ENCODE measurements at places on chromosomes 16 and 17.

GRCh38 chr17:14672830-14673229 is 371.9 kb downstream of the HS3ST3B1 start:
- DNase-seq = peak; percentile 83

DNA sequence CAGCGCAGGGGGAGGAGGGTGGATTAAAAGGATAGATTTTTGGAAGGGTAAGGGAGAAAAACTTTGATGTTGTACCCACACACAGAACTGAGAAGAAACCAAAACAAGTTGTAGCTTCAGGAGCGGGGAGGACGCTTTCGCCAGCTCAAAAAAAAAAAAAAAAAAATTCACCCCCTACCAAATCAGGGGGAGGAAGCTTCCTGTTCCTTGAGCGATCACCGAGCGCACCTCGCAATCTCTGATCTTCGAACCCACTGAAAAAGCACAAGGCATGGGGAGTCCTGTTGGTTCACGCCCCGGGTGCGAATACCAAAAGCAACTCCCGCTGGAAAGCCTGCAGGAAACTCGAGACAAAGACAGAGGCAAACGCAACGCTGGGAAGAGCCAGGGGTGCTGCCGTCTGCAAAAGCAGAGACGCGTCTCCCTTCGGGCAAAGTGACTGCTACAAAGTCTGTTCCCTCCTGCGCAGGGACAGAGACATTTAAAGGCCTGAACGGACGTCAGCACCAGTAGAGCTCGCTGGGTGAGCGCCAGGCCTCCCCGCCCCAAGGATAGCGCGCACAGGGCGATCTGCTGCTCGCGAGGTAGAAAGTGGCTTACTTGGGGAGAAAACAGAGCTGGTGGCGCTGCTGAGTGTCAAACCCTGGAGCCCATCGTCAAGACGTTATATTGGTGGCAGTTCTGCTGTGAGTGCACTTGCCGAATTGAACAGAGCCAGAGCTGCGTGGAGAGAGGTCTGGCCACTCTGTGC is 190.4 kb downstream of the USP22 start:
- peak; percentile 14 for DNase-seq

DNA sequence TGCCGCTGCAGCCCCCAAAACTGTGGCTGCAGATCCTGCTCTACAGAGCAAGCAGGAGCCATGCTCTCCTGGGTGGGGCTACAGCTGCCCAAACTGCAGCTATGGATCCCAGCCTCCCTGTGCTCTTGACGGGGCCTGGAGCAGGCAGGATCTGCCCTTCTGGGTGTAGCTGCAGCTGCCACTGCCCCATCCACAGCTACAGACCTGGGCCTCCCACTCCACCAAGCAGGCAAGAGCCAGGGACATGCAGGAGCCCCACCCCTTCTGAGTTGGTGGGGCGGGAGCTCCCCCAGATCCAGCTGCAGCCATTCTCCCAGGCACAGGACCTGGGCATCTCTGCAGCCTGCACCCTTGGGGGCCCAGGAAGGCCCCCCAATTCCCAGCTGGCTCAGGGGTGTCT is 551.2 kb upstream of the CA10 start:
- DNase-seq = no peak

GRCh38 chr16:24729243-24729950 is at the start of gene TNRC6A:
Gene TNRC6A (plus strand): TSS chr16:24729651. CDS start chr16:24729842, 191 bp downstream.
- peak; percentile 89 for DNase-seq

- no peak for DNase-seq
Measured at GRCh38 chr16:81817789-81818567, 38.9 kb downstream of the PLCG2 start.

DNA sequence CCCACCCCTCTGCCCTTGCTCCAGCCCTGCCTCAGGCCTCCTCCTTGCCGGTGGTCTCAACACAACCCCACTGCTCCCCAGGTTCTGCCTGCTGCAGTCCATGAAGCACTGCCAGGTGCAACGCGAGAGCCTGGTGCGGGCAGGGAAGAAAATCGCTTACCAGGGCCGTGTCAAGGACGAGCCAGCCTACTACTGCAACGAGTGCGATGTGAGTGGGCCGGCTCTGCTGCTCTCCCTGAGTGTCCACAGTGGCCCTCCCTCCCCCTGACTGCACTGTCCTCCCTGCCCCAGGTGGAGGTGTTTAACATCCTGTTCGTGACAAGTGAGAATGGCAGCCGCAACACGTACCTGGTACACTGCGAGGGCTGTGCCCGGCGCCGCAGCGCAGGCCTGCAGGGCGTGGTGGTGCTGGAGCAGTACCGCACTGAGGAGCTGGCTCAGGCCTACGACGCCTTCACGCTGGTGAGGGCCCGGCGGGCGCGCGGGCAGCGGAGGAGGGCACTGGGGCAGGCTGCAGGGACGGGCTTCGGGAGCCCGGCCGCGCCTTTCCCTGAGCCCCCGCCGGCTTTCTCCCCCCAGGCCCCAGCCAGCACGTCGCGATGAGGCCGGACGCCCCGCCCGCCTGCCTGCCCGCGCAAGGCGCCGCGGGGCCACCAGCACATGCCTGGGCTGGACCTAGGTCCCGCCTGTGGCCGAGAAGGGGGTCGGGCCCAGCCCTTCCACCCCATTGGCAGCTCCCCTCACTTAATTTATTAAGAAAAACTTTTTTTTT is 1.8 kb upstream of the TMEM88 start:
- DNase-seq = no peak

- DNase-seq = no peak
Measured at GRCh38 chr16:83842291-83842690, 34.5 kb downstream of the HSBP1 start.

GRCh38 chr16:46885960-46886763 is 2.0 kb downstream of the GPT2 start:
- DNase-seq = no peak

- DNase-seq = peak; percentile 44
Measured at GRCh38 chr17:50618300-50618699, 16.4 kb upstream of the ABCC3 start.

- peak; percentile 64 for DNase-seq
Measured at GRCh38 chr16:89363621-89364393, 126.6 kb downstream of the ANKRD11 start.

GRCh38 chr16:89720551-89720812 is 216 bp downstream of the VPS9D1 start:
- DNase-seq = no peak

GRCh38 chr16:46728806-46729205 is 19.3 kb downstream of the MYLK3 start:
- DNase-seq = no peak

- DNase-seq = no peak
Measured at GRCh38 chr16:85616607-85617321, 3.6 kb downstream of the GSE1 start.

DNA sequence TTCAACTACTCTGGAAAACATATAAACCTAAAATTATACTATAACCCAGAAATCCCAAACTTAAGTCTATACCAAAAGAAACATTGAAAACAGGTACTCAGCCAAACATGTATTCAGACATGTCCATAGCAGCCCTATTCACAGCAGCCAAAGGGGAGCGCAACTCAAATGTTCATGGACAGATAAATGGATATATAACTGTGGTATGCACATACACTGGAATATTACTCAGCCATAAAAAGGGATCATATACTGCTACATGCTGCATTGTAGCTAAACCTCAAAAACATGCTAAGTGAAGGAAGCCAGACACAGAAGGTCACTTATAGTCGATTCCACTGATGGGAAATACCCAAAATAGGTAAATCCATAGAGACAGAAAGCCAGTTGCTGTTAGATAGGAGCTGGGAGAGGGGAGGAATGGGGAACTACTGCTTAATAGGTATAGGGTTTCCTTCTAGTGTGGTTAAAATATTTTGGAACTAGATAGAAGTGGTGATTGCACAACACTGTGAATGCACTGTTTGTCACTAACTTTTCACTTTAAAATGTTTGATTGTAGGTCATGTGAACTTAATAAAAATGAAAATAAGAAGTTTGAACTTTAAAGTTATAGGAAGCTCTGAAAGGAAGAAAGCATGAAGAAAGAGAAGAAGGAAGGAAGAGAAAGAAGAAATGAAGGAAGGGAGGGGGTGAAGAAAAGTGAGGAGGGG is 812.3 kb downstream of the CDH11 start:
- no peak for DNase-seq

GRCh38 chr16:57781741-57782606 is 20.3 kb downstream of the KIFC3 start:
- DNase-seq = peak; percentile 79

- DNase-seq = no peak
Measured at GRCh38 chr17:2388683-2389055, 12.2 kb downstream of the MNT start.

- DNase-seq = peak; percentile 93
Measured at GRCh38 chr16:964356-965035, 6.3 kb downstream of the LMF1 start.

DNA sequence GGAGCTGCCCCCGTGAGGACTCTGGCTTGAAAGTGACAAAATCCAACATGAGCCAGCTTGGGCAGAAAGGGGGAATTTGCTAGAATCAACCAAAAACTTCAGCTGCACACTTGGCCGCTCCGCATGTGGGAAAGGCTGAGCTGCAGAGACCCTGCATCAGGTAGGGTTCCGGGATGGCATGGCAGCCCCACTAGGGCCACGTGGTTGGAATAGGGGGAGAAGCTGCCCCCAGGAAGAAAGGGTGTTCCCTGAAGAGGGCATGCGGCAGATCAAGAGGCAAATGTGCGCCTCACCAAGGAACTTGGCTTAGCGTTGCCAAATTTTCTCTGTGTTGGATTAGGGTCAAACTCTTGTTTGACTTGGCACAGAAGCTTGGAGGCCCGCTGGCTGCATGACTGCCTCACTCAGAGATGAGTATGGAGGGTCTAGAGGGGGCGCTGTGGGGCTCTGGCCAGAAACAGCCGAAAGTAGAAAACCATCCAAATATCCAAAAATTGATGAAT is 29.2 kb upstream of the WFIKKN2 start:
- DNase-seq = peak; percentile 10

DNA sequence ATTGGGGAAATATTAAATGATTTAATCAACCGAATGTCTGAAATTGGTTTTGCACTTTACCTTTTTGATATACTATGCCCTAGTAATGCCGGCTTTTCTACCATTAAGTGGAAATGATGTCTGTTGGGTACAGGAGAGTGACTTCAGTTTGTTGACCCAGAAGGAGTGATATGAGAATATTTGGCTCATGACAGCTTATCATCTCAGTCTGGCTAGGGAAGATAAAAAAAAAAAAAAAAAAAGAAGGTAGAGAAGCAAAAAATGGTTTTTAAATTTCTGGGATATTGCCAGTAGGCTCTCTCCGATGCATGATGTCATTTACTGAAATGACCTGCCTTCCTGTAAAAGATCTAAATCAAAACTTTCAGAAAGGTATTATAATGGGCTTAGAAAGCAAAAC is 69.0 kb downstream of the CNTNAP4 start:
- DNase-seq = no peak

DNA sequence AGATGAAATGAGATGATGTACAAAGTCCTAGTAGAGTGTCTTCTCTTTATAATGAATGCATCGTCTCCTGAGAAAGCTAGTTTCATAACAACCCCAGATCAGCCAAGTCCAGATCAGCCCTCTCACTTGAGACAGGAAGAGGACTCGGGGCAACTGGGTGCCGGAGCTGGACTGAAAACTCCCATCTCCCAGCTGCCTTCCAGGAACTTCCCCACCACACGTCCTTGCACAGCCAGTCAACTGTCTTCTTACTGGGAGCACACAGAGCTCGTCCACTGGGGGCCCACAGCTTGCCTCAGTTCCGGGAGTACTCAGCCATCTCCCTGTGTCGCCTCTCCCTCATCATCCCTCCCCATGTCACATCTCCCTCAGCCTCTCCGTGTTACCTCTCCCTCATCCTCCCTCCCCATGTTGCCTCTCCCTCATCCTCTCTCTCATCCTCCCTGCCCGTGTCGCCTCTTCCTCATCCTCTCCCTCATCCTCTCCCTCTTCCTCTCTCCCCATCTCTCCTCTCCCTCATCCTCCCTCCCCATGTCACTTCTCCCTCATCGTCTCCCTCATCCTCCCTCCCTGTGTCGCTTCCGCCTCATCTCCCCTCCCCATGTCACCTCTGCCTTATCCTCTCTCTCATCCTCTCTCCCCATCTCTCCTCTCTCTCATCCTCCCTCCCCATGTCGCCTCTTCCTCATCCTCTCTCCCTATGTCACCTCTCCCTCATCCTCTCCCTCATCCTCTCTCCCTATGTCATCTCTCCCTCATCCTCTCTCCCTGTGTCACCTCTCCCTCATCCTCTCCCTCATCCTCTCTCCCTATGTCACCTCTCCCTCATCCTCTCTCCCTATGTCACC is 22.4 kb upstream of the KCNH6 start:
- no peak for DNase-seq

DNA sequence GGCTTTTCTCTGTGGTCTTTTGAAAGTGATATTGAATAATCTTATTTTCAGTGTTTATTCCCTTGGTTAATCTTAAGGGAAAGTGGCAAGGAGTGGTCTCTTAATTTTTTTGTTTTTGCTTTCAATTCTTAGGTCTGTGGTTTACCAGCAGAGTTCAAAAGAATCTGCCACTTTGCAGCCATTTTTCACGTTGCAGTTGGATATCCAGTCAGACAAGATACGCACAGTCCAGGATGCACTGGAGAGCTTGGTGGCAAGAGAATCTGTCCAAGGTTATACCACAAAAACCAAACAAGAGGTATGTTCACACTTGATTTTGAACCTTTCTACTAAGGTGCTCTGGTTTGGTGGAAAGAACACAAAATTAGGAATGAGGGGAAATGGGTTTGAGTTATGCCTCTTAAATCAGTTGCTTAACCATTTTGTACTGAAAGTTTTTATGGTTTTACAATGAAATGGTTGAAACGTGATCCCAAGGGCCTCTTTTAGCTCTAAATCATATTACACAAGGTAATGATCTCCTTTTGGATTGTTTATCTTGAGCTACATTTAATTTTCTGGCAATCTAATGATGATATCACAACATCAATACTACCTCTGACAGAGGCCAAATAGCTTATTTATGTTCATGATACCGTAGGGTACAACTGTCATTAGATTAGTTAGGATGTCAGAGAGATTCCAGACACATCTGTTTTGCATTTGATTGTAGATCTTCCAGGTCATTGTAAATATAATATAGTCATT is 51.6 kb upstream of the CRISPLD2 start:
- DNase-seq = no peak

GRCh38 chr17:77188084-77189066 is 47.6 kb downstream of the SEC14L1 start:
- no peak for DNase-seq

DNA sequence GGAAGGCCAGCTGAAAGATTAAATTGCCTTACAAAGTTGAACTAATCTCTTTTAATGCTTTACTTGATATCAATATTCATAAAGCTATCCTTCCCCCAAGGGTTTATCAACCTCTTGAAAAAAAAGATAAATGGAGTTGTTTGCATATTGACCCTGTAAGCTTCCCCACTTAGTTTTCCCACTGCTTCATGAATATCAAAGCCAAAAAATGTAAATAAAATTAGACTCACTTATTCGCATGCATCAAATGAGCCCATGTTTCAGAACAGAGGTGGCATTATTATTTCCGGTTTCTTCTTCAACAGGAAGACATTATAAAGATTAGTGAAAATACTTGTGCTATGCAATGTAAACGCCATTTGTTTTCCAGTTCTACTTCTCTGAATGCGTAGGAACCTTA is 150.7 kb downstream of the CDH11 start:
- DNase-seq = no peak

- DNase-seq = no peak
Measured at GRCh38 chr16:1780677-1781072, 1.7 kb downstream of the SPSB3 start.

- DNase-seq = peak; percentile 27
Measured at GRCh38 chr17:49071106-49071505, 61.5 kb upstream of the B4GALNT2 start.

All from LHCN-M2 (cell line).